ENCODE measurements at places on chromosomes 5 and 9.

DNA sequence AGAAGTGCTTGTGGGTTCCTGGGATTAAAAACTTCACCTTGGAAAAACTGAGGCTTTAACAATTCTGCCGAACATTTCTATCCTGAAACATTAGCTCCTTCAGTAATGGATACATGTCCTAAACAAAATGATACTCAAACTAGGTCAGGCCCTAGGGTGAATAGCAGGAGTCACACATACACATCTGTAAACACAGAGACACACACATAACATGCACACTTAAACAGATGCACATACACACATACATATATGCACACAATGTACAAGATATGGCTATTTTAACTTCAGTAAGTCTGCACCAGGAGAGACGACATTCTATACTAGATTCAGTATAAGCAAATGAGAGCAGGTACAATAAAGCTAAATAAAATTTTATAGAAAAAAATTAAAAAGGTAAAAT, 124.4 kb downstream of the DCP2 start:
- no peak for DNase-seq

DNA sequence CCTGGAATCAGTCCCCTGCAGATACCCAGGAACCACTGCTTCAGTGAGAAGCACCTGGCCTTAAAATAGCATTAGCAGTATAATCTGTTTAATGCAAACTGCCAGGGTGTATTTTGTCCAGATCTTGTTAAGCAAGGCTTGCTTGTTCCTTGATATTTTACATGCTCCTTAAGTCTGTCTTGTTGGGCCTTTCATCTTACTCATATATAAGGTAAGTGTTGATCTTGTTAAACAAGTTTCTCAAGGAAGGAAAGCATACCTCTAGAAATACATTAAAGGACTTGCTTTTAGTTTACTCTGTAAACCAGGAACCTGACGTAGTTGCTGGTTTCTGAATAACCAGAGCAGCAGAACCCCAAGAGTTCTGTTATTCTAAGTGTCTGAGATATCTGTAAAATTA, 13.7 kb downstream of the HSPA4 start:
- DNase-seq: no peak

GRCh38 chr5:96096724-96097123, 135.1 kb upstream of the ELL2 start:
- DNase-seq: no peak

- DNase-seq: no peak
Measured at GRCh38 chr5:150623152-150623877, 17.1 kb upstream of the SYNPO start.

DNA sequence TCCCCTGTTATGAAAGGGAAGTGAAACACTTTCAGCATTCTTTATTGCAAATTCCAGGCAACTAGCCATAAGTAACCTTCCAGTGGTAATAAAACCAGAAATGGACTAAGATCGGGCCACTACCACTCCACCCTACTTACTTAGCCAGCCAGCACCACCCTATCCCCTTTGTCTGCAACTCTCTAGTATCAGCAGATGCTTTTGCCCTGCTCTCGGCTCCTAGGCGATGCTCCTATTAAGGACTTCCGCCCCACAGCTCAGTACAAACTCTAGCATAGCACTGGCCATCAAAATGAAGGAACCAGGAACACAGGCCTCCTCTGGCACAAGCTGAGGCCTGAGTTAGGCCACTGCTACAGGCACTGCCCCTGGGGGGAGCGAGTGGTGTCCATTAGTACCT, 81.2 kb downstream of the GLDC start:
- peak; percentile 8 for DNase-seq

DNA sequence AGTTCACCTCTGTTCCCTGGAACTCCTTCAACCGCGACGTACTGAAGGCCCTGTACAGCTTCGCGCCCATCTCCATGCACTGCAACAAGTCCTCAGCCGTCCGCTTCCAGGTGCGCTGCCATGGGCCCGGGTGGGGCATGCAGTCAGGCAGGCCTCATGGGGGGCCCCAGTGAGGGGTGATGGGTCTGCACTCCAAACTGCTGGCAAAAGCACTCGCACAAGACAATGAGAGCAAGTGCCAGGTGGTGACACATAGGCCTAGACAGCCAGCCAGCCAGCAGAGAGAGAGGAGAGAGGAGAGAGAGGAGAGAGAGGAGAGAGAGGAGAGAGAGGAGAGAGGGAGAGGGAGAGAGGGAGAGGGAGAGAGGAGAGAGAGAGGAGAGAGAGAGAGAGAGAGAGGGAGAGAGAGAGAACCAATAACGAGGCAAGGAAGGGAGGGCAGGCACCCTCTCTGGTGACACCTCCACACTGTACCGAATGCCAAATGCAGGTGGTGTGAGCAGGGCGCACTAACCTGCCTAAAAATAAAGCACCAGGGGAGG, 21.0 kb downstream of the DBH start:
- no peak for DNase-seq

DNA sequence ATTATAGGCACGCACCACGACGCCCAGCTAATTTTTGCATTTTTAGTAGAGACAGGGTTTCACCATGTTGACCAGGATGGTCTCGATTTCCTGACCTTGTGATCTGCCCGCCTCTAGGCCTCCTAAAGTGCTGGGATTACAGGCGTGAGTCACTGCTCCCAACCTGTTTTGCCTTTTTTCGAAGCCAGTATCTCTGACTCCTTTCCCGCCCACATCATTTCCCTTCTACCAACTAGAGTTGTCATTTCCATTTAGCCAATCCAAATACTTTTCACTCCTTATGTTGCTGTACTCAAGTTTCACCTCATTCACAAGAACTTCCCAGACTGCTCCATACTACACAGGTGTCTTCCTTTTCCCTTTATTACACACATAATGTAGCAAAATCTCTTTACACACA, 502.6 kb upstream of the CDH6 start:
- no peak for DNase-seq

DNA sequence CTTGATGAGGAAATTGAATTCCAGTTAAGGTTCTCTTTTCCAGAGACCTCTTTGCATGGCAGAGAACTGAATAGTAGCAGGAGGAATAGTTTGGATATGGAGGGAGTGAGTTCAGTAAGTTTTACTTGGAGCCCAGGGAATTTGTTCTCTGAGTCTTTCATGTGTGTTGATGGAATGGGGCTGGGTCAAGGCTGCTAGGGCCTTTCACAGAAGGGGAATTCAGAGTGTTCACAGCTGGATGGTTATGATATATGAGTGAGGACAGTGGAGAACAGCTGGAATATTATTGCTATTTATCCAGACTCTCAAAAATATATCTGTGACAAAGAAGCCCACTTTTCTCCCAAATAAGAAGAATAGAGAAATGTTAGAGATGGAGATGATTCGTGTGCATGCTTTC, 372.8 kb downstream of the PLK2 start:
- no peak for DNase-seq

- DNase-seq: no peak
Measured at GRCh38 chr9:32584784-32585183, 11.8 kb upstream of the NDUFB6 start.

DNA sequence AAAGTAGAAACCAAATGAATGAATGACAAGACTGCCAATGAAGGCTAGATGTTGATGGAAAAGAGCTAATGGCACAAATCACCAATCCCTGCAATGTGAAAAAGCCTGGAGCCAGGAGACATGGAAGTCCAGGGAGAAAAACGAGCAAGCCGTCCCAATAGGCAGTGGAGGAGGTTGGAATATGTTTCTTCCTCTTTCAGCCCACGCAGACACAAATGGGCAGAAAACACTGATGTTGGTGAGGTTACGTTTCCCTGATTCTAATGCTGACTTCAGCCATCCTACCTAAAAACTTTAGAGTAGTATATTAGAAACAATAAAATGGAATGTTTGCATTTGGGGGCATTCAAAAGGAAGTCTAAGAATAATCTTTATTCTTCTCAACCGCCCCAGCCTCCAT, 23.9 kb upstream of the KIF2A start:
- peak; percentile 51 for DNase-seq

DNA sequence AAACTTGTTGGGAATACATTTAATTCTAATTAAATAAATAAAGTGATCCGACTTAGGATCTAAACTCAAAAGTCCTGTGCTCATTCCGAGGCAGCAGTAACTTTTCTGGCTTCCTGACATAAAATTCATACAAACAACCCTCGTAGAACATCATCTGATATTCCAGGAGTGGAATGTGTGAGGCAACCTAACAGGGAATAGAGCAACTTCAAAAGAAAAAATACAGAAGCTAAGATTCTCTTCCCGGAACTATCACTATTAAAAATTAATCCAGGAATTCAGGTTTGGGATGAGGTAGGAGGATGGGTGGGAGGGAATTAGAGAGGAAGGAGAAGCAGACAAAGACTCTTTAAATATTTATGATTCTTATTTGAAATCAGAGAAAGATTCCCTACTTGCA, 32.9 kb upstream of the TRIO start:
- no peak for DNase-seq

- DNase-seq: no peak
Measured at GRCh38 chr5:35902046-35902672, 36.3 kb downstream of the CAPSL start.

Measured in inflammatory macrophage (primary cell).